Stimulated activated CD8-positive, alpha-beta memory T cell treated with anti-CD3 and anti-CD28 coated beads, Interleukin-4, amount 100 ng/mL, for 1 hour (primary cell): ENCODE measurements at places on chromosomes 6 and 20.

GRCh38 chr20:39800548-39800947 lies 838.4 kb downstream of the DHX35 start:
- no peak for DNase-seq

GRCh38 chr20:7990385-7990784 lies 29.2 kb downstream of the TMX4 start:
- no peak for DNase-seq

DNA sequence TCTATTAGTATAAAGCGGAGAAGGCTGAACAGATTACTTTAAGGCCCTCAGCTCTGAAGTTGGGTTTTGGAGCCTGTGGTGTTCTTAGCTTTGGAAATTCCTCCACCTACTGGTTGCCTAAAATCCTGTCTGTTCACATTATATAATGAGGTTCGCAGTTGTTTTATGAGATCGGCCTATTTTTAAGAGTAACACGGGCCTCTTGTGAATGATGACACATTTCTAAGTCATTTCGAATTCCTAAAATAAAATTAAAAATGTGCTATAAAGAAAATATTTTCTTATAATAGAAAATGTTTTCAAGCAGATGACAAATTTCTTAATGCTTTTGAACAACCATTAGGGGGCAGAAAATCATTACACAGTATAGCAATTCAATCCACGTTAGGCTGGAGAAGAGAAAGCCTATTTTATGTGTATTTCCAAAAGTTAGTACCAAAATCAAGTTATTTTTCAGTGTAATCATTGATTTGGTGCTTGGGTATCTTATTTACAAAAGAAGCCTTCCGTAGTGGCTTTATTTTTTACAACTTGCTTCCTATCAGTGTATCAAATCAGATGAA lies 15.8 kb upstream of the FAM8A1 start:
- DNase-seq, result no peak

- DNase-seq, result no peak
These were observed 291.3 kb upstream of the PRDM1 start for GRCh38 chr6:105794870-105795269.

GRCh38 chr6:110359556-110359955 lies 1.4 kb upstream of the METTL24 start:
- DNase-seq, result no peak

DNA sequence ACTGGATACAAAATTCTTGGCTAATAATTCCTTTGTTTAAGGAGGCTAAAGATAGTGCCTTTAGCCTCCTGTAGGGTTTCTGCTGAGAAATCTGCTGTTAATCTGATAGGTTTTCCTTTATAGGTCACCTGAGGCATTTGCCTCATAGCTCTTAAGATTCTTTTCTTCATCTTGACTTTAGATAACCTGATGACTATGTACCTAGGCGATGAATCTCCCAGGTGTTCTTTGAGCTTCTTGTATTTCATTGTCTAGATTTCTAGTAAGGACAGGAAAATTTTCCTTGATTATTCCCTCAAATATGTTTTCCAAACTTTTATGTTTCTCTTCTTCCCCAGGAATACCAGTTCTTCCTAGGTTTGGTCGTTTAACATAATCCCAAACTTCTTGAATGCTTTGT lies 479.4 kb upstream of the MAN1A1 start:
- no peak for DNase-seq

- DNase-seq, result no peak
These were observed 60.8 kb downstream of the BTBD3 start for GRCh38 chr20:11978496-11978895.

DNA sequence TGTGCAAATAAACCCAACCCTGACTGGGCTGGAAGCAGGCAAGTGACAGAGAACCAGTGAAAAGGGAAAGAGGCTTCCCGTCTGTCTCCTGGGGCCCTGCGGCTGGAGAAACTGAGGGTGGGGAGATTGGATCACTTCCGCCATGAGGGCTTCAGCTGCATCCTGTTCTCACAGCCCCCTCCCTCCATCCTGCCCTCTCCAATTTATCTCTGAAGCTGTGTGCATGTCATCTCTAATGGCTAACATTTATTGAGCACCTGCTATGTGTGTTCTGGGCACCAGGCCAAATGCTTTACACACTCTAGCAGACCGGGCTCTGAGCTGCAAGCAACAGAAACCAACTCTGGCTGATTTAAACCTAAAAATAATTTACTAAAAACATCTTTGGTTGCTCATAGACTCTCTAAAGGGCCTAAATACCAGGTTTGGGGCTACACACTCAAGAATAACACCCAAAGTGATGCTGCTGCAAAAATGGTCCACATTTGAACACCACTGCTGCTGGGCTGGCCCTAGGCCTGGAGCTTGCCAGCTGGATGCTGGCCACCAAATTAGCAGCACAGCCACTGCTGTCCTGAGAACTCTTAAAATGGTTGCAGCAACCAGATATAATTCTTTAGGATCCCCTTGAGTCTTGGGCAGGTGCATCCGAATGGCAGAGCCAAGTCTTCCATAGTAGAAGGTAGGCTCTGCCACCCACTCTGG lies 123.6 kb upstream of the LRFN2 start:
- DNase-seq, result no peak

DNA sequence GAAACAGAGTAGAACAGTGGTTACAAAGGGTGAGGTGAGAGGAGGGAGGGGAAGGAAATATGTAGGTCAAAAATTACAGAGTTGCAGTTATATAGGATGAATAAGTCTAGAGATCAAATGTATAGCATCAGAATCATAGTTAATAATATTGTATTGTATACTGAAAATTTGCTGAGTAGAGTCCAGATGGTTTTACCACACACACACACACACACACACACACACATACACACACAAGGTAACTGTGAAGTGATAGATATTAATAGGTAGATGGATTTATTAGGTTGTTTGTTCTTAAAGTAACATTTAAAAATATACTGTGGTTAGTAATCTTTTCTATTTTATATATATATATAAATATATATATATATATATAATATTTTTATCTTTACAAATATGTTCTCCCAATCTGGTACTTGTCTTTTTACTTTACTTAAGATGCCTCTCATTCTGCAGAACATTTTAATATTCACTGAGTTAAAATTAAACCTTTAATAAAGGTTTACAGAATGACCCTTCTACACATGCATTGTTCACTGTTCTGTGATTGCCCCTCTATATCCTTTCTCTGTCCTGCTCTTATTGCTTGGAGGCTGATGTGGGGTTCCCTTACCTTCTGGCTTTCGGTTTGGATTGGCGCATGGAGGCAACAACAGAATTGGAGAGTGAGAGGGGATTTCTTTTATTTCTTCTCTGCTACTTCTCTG lies 408 bp downstream of the PTCHD4 start:
- DNase-seq, result no peak

DNA sequence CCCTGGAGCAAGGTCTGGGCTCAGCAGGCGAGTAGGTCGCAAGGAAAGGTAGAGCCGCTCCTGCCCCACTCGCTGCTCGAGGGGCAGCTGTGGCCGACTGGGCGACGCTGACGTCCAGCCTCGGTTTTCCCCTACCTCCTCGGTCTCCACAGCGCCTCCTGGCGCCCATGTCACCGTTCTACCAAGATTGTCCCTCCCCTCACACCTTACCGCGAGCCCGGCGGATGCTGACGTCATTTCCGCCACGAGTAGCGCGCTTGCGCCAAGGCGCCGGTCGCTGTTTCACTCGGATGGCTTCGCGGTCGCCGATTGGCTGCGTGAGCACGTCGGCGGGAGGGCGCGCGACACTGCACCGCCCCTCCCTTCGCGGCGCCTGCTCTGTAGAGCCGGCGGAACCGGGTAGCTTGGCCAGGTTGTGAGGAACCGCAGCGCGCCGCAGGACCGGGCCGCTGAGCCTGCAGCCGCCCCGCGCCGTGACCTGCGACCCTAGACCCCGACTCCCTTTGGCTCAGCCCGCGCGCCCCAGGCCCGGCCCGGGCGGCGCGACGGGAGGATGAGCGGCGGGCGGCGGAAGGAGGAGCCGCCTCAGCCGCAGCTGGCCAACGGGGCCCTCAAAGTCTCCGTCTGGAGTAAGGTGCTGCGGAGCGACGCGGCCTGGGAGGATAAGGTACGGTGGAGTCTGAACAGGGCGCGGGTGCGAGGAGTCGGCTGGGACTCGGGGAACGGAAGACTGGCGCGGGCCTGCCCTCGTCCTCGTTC lies at the start of gene RAB5IF:
Gene RAB5IF, plus strand, starts transcription at position 381 of the 759 bp plus-strand sequence. Its CDS starts 173 bp downstream, at position 554.
- DNase-seq, result peak; percentile 99

GRCh38 chr6:158926414-158926813 lies 73.6 kb downstream of the RSPH3 start:
- DNase-seq, result no peak

DNA sequence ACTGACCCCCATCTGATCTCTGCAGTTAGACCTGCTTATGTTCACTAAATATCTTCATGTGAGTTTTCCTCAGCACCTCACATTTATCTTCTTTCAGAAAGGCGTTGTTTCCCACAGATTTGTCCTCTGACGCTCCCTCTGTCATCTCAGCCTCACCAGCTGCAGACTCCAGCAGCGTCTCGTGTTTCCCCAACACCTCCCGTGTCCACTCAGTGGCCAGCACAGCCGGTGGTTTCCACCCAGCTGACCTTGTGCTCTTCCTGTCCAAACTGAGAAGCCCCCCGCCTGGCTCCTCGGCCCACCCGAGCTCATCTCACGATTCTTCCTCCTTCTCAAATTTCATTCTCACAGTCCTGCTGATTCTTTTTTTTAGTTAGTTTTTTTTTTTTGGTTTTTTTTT lies 12.5 kb downstream of the ERMARD start:
- no peak for DNase-seq

GRCh38 chr20:62496568-62497218 lies 20.9 kb upstream of the GATA5 start:
- DNase-seq, result no peak

GRCh38 chr20:53387983-53388675 lies 205.5 kb downstream of the ZNF217 start:
- no peak for DNase-seq

DNA sequence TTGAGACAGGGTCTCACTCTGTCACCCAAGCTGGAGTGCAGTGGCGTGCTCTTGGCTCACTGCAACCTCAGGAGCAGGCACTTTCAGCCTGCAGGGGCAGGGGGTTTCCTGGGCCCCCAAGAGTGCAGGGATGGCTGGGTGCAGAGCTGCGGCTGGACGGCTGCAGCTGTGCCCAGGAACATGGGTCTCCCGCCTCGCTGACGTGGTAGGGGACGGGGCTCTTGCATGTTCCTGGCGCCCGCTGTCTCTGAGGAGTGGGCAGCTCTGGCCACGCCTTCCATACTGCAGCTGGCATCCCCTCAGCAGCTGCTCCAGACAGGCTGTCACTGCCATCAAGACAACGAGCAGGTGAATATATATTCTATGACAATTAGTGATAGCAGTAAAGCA lies 2.2 kb upstream of the DEK start:
- no peak for DNase-seq

- no peak for DNase-seq
These were observed 5.9 kb upstream of the LPIN3 start for GRCh38 chr20:41334443-41335421.

DNA sequence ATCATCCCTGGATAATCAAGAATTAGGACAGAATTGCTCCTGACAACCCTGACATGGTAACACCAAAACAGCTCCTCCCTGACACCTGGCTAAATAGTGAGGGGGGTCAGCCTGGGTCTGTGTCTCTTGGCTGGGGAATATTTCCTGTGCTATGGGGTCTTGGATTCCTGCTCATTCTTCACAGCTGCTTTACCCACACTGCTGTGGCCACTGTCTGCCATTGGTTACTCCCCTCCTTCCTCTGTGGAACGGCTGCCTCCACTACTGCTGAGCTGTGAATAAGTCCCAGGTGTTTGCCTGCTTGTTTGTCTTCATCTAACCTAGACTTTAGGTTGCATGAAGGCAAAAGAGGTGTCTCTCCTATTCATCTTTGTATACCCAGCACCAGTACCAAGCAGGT lies 33.9 kb upstream of the TXLNB start:
- no peak for DNase-seq

DNA sequence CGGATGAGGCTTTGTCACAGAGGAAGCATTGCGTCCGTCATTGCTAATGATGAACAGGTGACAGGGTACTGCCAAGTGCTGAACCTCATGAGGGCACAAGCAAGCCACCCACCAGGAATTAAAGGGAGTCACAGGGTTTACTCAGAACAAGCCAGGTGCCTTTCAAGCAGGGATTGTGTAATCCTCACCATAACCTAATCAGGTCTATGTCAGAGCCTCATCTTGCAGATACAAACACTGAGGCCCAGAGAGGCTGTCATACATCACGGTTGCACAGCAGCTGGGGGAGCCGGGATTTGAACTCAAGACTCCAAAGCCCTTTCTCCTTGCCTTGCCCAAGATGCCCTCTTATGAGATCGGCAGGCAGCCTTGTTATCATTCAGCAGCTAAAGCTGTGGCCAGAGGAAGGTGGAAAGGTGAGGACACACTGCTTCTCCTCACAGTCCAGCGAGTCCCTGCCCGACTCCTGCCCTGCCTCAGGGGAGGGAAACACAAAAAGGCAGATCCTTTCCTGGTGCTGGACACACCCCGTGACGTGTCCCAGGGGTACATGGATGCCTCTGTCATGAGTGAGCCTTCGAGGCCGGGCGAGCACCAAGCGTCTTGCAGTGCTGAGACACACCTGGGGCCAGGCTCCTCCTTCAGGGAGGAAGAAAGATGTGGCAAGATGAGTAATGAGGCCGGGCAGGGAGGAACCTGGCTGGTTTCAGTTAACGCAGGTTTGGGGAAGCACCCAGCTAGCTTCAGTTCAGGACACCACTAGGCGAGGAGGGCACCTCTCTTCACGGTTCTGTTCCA lies 214.9 kb downstream of the LY86 start:
- no peak for DNase-seq

DNA sequence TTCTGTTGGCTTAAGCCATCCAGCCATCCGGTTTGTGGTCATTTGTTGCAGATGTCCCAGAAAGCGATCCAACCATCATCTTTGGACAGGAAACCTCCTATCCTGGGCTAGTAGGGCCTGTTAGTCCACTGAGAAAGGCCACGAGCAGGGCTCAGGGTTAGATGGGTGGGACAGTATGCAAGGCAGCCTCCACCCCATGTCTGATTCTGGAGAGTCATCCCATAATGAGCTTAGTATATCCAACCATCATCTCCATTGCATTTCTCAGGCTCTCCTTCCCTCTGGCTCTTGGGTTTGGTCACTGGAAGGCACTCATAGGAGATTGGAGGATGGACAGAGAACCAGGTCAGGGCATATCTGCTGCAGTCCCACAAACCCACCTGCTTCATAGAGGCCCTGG lies 117.8 kb downstream of the LRFN2 start:
- DNase-seq, result no peak
